Ecto neural progenitor cell (in vitro differentiated cells): ENCODE measurements at places on chromosomes 6 and 20.
A peak's percentile ranks its signal among the peaks of the same experiment; 100 is the strongest.

GRCh38 chr6:56538851-56539250 lies 103.8 kb downstream of the DST start:
- DNase-seq, result no peak

GRCh38 chr20:50286609-50287008 lies 96.0 kb downstream of the CEBPB start:
- no peak for DNase-seq

DNA sequence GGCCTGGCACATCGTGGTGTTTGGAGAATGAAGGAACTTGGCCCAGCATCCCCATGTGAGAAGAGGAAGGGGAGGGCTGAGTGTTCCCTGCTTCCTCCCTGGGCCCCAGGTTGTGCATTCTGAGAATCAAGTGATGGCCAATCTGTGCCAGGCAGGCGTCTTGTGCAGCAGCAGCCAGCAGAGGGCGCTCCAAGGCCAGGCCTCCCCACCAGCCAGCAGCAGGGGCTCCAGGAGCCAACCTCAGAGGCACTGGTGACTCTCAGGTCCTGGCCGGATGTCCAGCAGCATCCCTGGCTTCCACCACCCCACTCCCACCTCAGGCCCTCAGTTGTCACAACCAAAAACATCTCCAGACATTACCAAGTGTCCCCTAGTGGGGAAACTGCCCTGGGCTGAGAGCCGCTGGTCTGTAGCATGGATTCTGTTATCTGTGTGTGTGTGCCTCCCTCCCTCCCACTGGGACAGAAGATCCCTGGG lies 192.0 kb downstream of the PREX1 start:
- peak; percentile 81 for DNase-seq

GRCh38 chr6:6619021-6619794 lies 30.7 kb downstream of the LY86 start:
- no peak for DNase-seq

GRCh38 chr20:47821481-47822100 lies 36.3 kb upstream of the SULF2 start:
- DNase-seq, result no peak
